Skeletal muscle cell (primary cell): ENCODE measurements at places on chromosomes 3 and 15.
A peak's percentile ranks its signal among the peaks of the same experiment; 100 is the strongest.

DNA sequence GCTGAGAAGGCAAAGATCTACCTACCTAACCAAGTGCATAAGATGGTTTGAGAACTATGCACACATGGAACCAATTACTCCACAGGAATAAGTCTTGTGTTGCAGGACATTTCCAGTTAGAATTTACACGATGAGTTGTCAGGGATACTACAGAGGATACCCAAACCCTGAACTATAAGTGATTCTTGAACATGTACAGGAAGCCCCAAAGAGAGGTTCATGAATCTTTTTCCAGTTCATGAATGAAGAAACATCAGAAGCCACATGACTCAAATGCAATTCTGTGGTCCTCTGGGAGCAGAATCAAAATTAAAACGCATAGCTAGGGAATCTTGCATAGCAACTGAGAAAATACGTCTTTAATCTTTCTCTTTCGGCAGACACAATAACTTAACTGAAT, 114.1 kb upstream of the LMCD1 start:
- DNase-seq = peak; percentile 4

GRCh38 chr3:121835465-121835801, 424 bp downstream of the EAF2 start:
- no peak for DNase-seq

DNA sequence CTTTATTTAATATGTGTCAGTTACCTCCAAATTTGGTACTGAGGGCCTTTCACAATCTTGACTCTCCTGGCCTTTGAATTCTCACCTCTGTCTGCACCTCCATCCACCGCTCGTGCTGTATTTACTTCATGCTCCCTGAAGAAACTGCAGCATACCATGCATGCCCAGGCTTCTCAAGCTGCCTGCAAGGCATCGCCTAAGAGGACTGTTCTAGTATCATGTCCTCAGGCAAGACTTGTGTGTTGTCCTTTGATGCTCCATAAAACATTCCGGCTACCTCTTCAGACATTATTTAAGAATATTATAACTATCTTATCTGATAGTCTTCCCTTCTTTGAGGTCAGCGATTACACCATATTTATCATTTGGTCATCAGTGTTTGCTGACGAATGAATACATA, 682.5 kb downstream of the NR2F2 start:
- no peak for DNase-seq

- DNase-seq = no peak
These were observed 55.8 kb downstream of the SLC41A3 start for GRCh38 chr3:126028096-126028495.

DNA sequence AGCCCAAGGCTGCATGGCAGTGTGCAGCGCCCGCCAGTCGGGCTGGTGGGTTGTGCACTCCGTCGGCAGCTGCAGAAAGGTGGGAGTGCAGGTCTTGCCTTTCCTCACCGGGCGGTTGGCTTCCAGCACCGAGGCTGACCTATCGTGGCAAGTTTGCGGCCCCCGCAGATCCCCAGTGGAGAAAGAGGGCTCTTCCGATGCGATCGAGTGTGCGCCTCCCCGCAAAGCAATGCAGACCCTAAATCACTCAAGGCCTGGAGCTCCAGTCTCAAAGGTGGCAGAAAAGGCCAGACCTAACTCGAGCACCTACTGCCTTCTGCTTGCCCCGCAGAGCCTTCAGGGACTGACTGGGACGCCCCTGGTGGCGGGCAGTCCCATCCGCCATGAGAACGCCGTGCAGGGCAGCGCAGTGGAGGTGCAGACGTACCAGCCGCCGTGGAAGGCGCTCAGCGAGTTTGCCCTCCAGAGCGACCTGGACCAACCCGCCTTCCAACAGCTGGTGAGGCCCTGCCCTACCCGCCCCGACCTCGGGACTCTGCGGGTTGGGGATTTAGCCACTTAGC, 4.3 kb downstream of the ISL2 start:
- DNase-seq = no peak

DNA sequence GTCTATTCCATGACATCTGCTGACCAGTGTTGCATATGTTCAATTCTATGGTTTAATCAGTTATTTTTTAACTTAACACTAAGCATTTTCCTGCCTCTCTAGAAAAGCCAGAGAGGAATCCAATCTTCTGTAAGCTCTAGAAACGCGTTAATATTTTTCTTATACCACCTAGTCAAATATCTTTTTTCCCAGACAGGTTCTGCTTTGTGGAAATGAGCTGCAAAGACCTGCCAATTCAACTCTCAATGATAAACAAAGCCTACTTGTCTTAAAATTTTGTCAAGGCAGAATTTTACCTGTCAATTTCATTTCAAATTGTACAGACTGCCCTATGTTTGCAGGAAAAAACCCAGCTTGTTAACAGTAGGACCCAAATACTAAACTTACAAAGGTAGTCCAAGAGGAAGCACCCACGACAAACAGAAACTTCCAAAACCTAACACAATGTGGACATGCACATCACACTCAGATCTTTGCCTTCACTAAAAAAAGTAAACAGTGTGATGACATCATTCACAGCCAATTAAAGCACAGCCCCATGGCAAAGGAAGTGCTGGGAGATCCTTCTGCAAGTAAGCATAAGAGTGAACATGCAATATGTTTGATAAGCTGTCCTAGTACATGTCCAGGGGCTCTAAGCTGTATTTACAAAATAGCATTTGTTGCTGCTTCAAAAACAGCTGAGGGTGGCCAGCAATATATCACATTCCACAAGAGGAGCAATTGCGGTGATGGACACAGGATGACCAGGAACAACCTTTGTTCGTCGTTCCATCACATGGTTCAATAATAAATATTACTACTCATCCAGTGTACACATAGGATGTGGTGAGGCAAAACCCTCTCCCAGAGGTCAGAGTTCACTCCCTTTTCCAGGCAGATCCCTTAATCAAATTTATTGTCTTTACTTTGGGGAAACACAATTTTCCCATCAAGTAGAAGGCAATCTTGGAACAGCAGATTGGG, 139.4 kb upstream of the TSC22D2 start:
- DNase-seq = no peak

GRCh38 chr3:32398531-32398930, 6.9 kb downstream of the CMTM7 start:
- no peak for DNase-seq

GRCh38 chr15:28107904-28108275, 8.8 kb upstream of the OCA2 start:
- no peak for DNase-seq

- peak; percentile 56 for DNase-seq
These were observed 145.0 kb downstream of the CMSS1 start for GRCh38 chr3:99962703-99963102.

DNA sequence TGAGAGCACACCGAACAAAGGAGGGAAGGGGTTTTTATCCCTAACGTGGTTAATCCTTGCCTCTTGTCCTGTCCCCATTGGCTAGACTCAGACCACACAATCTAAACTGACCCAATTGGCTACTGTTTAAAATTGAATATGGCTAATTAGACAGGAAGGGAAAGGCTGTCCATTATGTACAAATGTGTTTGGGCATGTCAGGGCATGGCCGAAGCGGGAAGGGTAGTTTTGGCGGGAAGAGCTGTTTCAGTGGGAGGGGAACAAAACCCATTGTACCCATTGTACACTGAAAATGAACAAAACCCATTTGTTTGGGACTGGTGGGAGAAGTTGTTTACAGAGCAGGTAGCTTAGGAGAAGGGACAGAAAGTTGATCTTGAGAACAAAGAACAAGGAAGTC, 330.9 kb upstream of the POU1F1 start:
- no peak for DNase-seq

- DNase-seq = no peak
These were observed 94.2 kb downstream of the CBLB start for GRCh38 chr3:105774444-105775180.

- no peak for DNase-seq
These were observed 189.3 kb downstream of the SV2B start for GRCh38 chr15:91289324-91289723.
